Esophagus squamous epithelium (tissue), 5 donors: ENCODE measurements at places on chromosomes 3 and 15.

GRCh38 chr3:134971306-134971705, 176.2 kb downstream of the EPHB1 start:
- no peaks in the 10 kb centered on the region for H3K36me3 ChIP-seq
- no peak overlapping the region for H3K27ac ChIP-seq
- no peaks in the 10 kb centered on the region for H3K4me1 ChIP-seq
- no peak overlapping the region for H3K4me3 ChIP-seq
- DNase-seq = no peak

DNA sequence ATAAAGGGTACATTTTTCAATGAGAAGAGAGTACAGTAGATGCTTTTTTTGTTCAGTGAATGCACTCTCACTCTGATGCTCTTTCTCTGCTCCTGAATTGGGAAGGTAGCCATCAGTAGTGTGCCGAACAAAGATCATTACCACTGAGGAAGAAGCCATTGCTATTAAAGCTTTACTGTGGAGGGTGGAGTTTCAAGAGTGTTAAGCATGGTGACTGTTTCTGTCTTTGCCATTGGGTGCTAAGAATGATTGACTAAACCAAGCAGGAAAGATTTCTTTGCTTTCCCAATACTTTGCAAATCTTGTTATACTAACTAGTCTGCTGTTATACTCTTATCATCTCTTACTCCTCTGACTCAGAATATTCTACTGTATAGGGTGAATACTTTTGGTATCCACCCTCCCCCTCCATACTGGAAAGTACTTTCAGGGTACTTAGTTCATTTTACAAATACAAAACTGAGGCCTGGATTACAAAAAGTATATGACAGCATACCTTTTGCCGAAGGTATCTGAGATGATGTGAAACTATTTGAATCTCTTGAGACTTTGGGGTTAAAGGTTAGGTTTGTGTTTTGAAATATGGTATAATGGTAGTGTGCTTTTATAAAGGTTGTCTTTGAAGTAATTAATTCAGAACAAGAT, 1.7 kb downstream of the RAB11A start:
- peak overlapping the region; percentile 88 for H3K4me3 ChIP-seq
- peaks cover 19% of the 10 kb centered on the region for H3K4me1 ChIP-seq
- no peak for DNase-seq
- H3K36me3 ChIP-seq = no peaks in the 10 kb centered on the region

DNA sequence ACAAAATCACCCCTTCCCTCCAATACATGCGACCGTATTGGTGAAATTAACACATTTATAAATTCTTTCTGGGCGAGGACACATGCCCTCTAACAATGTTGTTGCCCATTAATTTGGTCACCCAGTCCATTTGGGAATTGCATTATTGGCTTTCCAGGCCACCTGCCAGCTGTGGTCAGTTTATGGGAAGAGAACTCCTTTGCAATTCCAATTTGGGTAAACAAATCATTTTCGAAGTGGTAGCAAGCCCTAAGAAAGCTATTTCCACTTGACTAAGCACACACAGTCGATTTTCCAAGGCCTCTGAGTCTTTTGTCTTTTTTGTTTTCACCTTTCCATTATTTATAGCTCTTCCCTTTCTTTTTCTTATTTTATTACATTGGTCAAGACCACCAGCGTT, 362.3 kb upstream of the RGMA start:
- H3K4me1 ChIP-seq = no peaks in the 10 kb centered on the region
- H3K27me3 ChIP-seq = no peaks in the 10 kb centered on the region
- H3K27ac ChIP-seq = no peak overlapping the region
- H3K4me3 ChIP-seq = no peak overlapping the region

DNA sequence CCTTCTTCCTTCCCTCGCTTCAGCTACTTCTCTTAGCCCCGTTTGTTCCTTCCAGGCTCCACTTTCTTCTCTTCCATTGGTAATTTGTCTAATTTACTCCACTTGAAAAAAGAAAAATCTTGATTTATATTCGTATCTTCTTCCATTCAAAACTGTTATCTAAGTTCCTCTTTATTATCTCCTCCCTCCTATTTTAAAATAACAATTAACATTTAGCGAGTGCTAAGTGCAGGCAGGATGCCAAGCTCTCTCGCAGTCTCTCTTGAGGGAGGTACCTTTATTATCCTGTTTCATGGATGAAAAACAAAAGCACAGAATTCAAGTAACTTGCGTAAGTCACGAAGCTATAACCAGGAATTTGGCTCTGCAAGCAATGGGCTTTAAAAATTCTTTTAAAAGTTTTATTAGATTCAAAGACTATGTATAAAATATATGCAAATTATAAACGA, 418.9 kb upstream of the NAALADL2 start:
- peaks cover 31% of the 10 kb centered on the region for H3K4me1 ChIP-seq
- peak overlapping the region; percentile 99 for H3K27ac ChIP-seq
- peak overlapping the region; percentile 73 for H3K4me3 ChIP-seq

DNA sequence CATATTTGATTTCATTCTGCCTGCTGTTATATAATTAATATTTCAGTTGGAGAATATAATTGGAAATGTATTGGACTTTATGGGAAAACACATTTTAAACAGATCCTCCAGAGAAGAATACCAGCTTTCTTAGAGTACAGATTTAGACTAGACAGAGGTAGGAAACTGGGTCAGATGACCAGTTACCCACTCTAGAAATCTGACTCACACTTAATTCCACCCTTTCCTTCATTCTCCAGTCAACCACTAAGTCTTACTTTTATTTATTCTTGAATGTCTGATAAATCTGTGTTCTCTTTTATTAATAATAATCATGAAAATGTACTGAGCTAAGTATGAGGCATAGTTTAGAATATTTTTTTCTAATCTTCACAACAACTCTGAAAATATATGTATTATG, 110.7 kb downstream of the LRRC49 start:
- H3K27ac ChIP-seq = no peak overlapping the region
- peaks cover 14% of the 10 kb centered on the region for H3K36me3 ChIP-seq
- no peaks in the 10 kb centered on the region for H3K4me1 ChIP-seq
- no peak for DNase-seq

DNA sequence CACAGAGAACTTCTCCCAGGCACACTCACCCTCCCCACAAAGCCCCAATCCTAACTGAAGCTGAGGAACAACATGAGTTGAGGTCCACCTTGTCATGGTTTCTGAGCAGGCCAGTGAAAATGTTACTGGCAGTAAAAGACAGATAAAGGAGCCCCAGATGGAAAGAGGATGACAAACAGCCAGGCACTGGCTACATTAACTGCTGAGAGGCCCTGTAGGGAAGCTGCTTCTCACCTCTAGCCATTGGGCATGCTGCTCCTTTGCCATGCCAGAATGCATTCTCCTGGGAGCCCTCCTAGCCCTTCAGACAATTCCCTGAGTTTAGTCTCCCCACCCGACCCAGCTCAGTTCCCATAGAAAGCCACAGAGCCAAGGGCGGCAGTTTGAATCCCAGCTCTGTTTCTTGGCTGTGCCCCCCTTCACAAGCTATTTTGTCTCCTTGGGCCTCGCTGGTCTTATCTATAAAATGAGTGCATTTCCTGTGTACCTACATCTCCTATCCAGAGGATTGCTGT, 60.5 kb downstream of the LMCD1 start:
- peak overlapping the region; percentile 15 for H3K27ac ChIP-seq
- H3K4me3 ChIP-seq = no peak overlapping the region
- H3K27me3 ChIP-seq = no peaks in the 10 kb centered on the region
- H3K36me3 ChIP-seq = peaks cover 2% of the 10 kb centered on the region

GRCh38 chr3:172203522-172204258, 164.3 kb downstream of the FNDC3B start:
- DNase-seq = no peak
- H3K27ac ChIP-seq = peak overlapping the region; percentile 76
- H3K36me3 ChIP-seq = no peaks in the 10 kb centered on the region
- H3K27me3 ChIP-seq = no peaks in the 10 kb centered on the region

GRCh38 chr3:35120026-35120425, 519.3 kb upstream of the ARPP21 start:
- H3K27me3 ChIP-seq = no peaks in the 10 kb centered on the region
- no peak overlapping the region for H3K27ac ChIP-seq
- no peaks in the 10 kb centered on the region for H3K4me1 ChIP-seq
- no peak for DNase-seq

- DNase-seq = no peak
- H3K36me3 ChIP-seq = no peaks in the 10 kb centered on the region
- H3K27me3 ChIP-seq = peaks cover 9% of the 10 kb centered on the region
Observed at GRCh38 chr15:74395319-74396145, 28.1 kb upstream of the CYP11A1 start.

- H3K4me1 ChIP-seq = no peaks in the 10 kb centered on the region
- H3K27me3 ChIP-seq = no peaks in the 10 kb centered on the region
- no peaks in the 10 kb centered on the region for H3K36me3 ChIP-seq
- no peak overlapping the region for H3K27ac ChIP-seq
- H3K4me3 ChIP-seq = no peak overlapping the region
Observed at GRCh38 chr3:127987309-127987995, 64.8 kb upstream of the SEC61A1 start.

- peaks cover 50% of the 10 kb centered on the region for H3K27me3 ChIP-seq
- DNase-seq = no peak
- H3K4me1 ChIP-seq = no peaks in the 10 kb centered on the region
- H3K4me3 ChIP-seq = peak overlapping the region; percentile 23
Observed at GRCh38 chr15:40918146-40918798, 10.9 kb upstream of the DLL4 start.

- no peak for DNase-seq
- H3K36me3 ChIP-seq = no peaks in the 10 kb centered on the region
- no peaks in the 10 kb centered on the region for H3K27me3 ChIP-seq
- H3K27ac ChIP-seq = no peak overlapping the region
Observed at GRCh38 chr3:39189959-39190269, 2.5 kb downstream of the XIRP1 start.

DNA sequence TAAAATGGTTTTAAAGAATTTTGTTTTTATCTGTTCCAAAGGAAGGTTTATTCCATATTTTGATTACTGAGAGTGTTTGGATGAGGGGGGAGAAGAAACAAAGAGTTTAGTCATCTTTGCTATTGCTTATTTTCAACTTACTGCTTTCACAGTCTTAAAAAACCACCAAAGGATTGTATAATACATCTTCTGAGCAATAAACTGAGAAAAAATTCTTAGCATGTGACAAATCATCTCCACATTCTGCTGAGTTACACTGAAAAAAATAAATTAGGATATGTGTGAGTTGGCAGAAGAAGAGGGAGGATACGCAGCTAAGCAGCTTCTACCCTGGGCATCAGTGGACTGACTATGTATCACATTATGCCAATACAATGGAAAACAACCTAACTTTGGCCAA, 23.2 kb upstream of the ACTC1 start:
- H3K27ac ChIP-seq = no peak overlapping the region
- H3K27me3 ChIP-seq = peaks cover 5% of the 10 kb centered on the region
- DNase-seq = no peak
- no peaks in the 10 kb centered on the region for H3K36me3 ChIP-seq
- no peaks in the 10 kb centered on the region for H3K4me1 ChIP-seq

DNA sequence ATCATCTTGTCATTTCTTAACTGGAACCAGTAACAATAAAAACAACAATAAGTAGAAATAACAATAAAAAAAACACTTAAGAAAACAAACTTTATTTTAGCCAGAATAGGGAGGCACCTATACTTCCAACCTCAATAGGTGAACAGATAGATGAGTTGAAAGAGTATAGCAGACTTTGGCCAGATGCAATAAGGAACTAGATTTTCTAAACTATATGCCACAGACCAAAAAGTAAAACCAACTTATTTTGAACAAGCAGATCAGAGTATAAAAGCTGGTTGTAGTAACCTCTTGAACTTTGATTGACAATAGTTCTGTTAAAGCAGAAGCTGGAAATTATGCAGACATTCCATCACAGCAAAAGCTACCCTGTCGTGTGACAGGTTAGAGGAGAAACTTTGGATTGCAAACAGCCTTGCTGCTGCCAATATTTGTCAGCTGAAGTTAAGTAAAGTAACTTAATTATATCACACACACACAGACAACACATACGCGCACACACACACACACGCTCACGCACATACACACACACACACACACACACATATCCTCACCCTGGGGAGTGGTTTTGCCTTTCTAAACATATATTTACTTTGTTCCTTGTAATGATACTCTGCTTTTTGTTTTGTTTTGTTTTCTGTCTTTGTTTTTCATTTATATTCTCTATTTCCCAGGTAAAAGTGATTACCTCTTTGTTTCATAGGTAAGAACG, 903.6 kb downstream of the VGLL3 start:
- H3K36me3 ChIP-seq = no peaks in the 10 kb centered on the region
- no peak overlapping the region for H3K4me3 ChIP-seq
- H3K27ac ChIP-seq = no peak overlapping the region
- H3K4me1 ChIP-seq = no peaks in the 10 kb centered on the region

- H3K4me1 ChIP-seq = peaks cover 4% of the 10 kb centered on the region
- DNase-seq = no peak
- no peaks in the 10 kb centered on the region for H3K27me3 ChIP-seq
- H3K36me3 ChIP-seq = peaks cover 5% of the 10 kb centered on the region
- no peak overlapping the region for H3K27ac ChIP-seq
Observed at GRCh38 chr3:9782770-9783169, 9.5 kb downstream of the TADA3 start.

DNA sequence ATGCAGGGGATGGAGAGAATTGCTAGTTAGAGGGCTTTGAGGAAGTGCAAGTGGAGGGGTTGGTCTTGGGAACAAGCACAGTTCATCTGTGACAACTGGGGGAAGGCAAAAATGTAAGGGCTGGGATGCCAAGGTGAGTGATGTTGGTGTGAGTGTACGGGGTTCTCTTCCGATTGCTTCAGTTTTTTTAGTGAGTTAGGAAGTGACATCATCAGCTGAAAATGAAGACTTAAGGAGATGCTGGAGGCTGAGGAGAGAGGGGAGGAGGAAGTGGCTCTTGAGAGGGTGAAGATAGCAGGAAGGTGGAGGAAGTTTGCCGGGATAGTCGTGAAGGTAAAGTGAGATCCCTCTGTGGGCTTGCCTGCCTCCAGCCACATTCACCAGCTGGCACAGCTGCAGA, 12.7 kb downstream of the TICRR start:
- no peak overlapping the region for H3K4me3 ChIP-seq
- H3K36me3 ChIP-seq = no peaks in the 10 kb centered on the region
- H3K27me3 ChIP-seq = no peaks in the 10 kb centered on the region
- no peak overlapping the region for H3K27ac ChIP-seq
- no peak for DNase-seq

DNA sequence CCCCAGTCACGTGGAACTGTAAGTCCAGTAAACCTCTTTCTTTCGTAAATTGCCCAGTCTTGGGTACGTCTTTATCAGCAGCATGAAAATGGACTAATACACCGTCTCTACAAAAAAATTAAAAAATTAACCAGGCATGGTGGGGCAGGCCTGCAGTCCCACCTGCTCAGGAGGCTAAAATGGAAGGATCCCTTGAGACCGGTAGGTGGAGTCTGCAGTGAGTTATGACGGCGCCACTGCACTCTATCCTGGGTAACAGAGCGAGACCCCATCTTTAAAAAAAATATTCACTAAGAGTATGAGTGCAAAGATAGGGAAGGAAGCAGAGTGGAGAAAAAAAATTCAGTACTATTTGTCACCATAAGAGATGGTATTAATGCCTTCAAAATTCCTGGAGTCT, 25.6 kb downstream of the SEC11A start:
- no peak overlapping the region for H3K27ac ChIP-seq
- DNase-seq = no peak
- no peaks in the 10 kb centered on the region for H3K36me3 ChIP-seq
- no peak overlapping the region for H3K4me3 ChIP-seq
- no peaks in the 10 kb centered on the region for H3K27me3 ChIP-seq
- H3K4me1 ChIP-seq = peaks cover 19% of the 10 kb centered on the region

GRCh38 chr15:81303244-81304225, 20.4 kb downstream of the STARD5 start:
- no peak overlapping the region for H3K4me3 ChIP-seq
- H3K27ac ChIP-seq = peak overlapping the region; percentile 49
- H3K27me3 ChIP-seq = no peaks in the 10 kb centered on the region
- no peak for DNase-seq
